ENCODE measurements at places on chromosomes 5 and 9. TPM values are rescaled to one million over a fixed set of nuclear protein-coding genes. Genes with fewer than 3 reads are reported as not detected.
A peak's percentile ranks its signal among the peaks of the same experiment; 100 is the strongest.

GRCh38 chr9:515665-516064, 301.0 kb downstream of the DOCK8 start:
- DNase-seq = no peak

Gene PCDHGA11
- total RNA-seq = 0.08 TPM

Gene TEX53
- total RNA-seq = not detected

- peak; percentile 55 for DNase-seq
Observed at GRCh38 chr9:130128733-130129431, 43.3 kb upstream of the NCS1 start.

- no peak for DNase-seq
Observed at GRCh38 chr9:131950487-131950886, 129.2 kb downstream of the MED27 start.

DNA sequence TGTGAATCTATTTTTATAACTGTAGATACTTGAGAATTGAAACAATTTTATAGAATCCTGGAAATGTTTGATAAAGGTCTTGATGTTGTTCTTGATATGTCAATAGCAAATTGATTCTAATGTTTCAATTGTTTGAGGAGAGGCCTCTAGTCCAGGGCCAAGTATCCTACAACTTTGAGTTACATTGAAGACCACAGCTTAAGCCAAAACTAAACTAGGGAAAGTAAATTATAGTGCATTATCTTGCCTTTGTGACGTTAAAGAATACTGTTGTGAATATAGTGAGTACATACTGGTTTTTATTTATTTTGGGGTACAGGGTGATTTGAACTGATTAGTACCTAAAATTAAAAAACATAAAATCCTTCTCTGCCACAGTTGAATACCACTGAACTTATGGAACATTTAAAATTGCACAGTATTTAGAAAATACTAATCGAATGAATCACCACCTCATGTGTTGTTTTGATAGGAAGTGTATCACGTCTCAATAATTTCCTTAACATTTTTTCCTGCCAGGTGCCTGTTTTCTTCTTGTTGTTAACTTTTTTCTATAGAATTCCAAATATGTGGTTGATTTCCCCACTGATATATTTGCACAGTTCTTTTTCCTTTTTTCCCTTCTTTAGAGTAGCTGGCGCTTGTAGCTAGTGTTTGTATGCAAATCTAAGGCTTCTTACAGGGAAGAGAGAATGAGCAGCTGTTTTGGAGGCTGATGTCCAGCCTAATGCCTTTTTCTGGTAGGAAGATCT, 12.5 kb downstream of the ARHGEF28 start:
- DNase-seq = no peak

DNA sequence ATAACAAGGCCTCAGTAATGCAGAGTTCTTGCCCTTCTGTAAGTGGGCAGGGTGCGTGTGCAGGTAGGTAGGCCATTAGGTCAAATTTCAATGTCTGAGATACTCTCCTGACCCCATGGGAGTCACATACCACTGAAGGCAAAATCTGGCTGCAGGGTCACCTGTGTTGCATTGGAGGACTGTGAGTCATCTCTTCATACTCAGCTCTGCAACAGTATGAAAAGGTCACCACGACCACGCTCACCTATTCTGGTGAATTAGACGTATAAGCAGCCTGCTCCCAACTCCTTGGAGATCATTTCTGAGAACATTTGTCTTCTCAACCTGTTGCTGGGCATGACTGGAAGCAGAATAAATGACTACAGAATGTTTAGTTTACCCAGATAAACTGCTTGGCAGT, 599.8 kb downstream of the PDE4D start:
- no peak for DNase-seq

DNA sequence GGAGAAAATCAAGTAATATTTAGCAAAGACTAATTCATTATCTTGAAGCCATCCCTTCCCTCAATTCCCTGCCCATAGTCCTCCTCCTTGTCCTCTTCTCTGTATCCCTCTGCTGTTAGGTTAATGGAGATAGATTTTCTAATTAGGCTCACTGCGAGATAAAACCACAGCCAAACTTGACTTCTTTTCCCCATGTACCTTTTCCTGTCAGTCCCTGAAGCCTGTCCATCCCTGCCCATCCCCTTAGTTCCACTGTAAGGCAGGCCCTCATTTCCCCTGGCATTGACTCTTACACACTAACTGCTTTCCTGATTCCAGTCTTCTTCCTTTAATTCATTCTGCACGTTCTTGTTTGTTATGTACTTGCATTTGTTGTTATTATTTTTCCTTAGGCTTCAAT, 1.2 kb downstream of the TLR4 start:
- DNase-seq = no peak

GRCh38 chr5:164637931-164638521, 1132.6 kb downstream of the MAT2B start:
- DNase-seq = no peak

GRCh38 chr9:89919171-89919681, 314.4 kb downstream of the GADD45G start:
- DNase-seq = peak; percentile 43

Gene MYOZ3
- total RNA-seq = not detected

DNA sequence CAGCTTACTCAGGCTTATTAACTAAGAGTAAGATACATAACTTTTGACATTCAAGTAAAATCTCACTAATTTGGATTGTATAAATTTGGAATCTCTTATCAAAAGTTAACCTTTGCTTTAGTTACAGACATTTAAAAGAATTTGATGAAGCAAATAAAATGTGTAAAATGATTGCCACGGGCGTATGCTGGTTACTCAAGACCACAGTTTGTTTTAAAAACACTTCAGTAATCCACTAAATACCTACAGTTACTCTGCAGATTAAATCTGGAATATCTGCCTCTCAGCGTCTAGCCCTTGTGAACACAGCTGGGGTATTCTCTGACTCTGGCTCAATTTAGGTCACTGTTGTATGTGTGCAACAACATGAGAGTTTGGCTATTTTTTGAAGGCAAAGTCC, 143.8 kb downstream of the MCTP1 start:
- no peak for DNase-seq

DNA sequence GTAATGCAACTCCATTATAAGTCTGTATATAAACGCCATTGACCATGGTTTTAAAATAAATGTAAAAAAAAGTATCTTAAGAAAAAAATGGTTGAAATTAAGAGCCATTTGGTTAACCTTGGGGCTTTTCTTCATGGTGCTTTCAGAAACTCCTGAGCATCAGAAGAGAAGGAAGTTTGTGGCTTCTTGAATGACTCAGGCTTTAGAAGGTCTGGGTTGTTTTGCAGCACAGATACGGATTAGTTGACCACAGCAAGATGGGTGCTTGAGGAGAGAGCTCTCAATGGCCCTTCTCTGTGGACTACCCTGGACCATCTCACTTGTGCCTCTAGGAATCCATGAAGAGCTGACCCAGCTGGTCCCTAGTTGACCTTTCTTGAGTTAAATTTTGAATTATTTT, 189.5 kb downstream of the TMEM38B start:
- DNase-seq = no peak

Gene LEAP2
- 4.5 TPM for total RNA-seq

Gene CORO2A
- 12.0 TPM for total RNA-seq

Gene TNFSF15
- 1.0 TPM for total RNA-seq

- DNase-seq = no peak
Observed at GRCh38 chr9:72952381-72952690, 517 bp downstream of the ALDH1A1 start.

GRCh38 chr9:93465855-93466254, 12.5 kb upstream of the FAM120AOS start:
- no peak for DNase-seq

DNA sequence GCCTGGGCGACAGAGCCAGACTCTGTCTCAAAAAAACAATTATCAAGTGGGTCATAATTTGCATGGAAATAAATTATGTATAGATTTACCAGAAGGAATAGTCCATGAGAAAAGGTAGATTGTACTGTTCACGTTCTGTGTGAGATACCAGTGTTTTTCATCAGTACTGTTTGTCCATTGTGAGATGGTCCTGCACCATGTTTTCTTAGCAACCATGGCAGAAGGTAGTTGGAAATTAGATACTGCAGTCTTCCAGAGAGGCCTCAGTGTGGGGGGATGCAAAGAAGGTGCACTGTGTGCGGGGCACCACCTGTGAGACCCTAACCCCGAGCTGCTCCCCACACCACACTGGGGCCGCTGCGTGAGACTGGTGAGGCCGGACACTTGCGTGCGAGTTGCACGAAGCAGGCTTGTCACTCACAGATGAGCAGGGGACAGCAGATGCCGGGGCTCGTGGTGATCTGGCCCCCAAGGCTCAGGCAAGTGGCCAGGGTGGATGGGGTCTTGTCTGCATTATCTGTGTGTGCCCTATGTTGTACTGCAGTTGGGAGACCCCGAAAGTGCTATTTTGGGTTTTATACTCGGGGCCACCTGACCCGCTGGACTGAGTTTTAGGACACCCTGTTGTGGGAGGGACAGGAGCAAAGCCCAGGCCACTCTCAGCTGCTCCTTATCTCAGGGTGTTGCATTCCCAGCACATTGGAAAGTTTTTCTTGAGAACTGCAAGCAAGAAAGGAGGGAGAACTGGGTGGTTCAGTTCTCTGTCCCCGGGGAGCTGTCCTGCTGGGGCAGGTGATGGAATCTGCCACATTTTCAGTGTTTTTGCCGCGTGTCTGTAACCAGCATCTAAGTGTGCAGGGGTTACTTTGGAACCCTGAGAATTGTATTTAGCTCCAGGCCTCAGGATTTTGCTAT, 61.9 kb downstream of the EHMT1 start:
- DNase-seq = no peak

DNA sequence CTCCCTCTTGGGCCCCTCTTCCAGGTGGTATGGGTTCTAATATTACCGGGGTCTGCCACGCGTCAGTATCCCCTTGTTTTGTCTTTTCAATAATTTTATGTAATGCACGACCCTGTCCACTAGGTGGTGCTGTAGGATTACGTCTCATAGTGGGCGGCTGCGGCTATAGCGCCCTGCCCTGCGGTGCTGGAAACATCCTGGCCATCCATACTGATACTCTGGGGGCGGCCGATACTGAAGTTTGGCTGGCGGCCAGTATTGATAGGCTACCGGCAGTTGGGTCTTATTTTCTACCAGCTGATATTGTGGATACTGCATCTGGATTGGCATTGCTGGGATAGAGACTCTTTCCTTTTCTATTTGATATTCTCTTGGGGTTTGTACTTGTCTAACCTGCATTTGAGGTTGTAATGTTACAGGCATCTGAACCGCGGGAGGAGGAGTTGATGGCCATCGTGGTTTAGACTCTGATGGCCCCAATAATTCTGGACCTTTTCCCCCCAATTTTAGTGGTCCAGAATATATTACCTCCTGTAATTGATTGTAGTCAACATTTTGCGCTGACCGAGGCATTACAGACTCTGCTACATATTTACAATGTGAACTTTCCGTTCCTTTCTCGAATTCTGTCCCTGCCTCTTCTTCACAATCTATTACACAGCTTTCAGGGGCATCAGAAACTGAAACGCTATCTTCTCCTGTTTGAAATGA, 3.3 kb upstream of the TMEM141 start:
- DNase-seq = peak; percentile 68

Gene AGPAT2
- total RNA-seq = 21.6 TPM

Gene HRCT1
- not detected for total RNA-seq

Gene RNF183
- total RNA-seq = 0.37 TPM

- DNase-seq = no peak
Observed at GRCh38 chr5:142323480-142324135, 1.2 kb downstream of the SPRY4 start.

- DNase-seq = no peak
Observed at GRCh38 chr9:128742401-128742800, 18.5 kb upstream of the ZDHHC12 start.

GRCh38 chr9:112881331-112881730, 9.3 kb downstream of the SLC46A2 start:
- DNase-seq = no peak

Gene SPINK4
- total RNA-seq = not detected

Gene PCDHB10
- total RNA-seq = not detected

Gene CSF1R
- 3.6 TPM for total RNA-seq

DNA sequence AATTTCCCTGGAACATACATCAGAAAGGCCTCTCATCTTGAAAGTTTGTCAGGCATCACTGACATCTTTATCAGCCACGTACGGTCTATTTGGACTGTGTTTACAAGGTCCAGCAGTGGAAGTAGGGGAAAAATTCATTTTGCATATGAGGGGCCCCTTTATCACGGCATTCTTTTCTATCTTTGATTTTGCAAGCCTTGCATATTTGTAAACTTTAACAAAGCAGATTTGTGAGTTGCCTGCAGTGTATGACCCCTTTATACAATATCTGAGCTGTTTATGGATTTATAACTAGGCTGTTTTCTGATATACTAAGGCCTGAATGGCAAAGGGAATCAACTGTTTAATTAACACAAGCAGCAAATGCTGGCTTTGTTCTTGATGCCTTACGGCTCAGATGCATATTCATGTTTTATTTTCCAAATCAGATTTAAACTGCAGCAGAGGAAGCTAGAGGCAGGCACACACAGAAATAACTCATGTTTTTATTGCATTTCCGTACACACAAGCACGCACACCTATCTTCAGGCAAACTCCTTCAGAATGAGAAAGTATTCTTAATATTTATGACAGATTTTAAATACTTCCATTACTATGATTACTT, 61.1 kb downstream of the CD180 start:
- DNase-seq = no peak

Gene WNT8A
- not detected for total RNA-seq

Gene HSPA5
- 77.4 TPM for total RNA-seq

DNA sequence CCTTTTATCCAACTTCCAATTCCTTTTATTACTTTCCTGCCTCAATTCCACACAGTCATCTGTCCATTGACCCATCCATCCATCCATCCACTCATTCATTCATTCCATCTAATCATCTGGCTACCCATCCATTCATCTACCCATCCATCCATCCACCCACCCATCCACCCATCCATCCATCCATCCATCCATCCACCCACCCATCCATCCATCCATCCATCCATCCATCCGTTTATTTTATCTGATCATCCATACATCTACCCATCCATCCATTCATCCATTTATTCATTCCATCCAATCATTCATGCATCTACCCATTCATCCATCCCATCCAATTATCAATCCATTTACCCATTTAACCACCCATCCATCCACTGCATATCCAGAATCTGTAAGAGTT, 11.6 kb downstream of the PAEP start:
- DNase-seq = no peak

DNA sequence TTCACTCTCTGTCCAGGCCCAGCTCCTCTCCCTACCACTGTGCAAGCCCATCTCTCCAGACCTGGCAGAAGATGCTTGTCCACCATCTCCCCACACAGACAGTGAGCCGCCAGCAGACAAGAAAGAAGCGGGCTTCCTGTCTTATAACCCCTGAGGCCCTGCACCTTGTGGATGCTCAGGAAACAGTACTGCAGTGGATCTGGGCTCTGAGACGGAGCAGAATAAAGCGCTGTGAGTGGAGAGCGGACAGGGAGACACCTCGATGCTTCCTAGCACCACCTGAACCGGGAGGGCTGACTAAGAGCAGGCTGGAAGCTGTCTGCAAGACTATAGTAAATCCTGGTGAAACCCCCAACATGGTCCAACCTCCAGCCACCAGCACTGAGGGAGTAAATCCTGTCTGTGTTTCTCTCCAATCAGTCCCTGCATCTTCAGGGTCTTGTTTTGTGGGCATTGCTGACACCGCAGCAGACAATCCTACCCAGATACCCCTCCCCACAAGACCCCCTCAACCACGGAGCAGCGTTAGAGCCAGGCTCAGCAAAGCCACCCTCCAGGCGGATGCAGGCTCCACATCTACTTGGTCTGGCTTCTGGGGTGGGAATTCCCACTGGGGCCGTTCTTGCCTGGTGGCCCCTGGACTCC, 18.7 kb downstream of the ORM2 start:
- no peak for DNase-seq

Gene TMEM232
- 0.91 TPM for total RNA-seq
